ENCODE measurements at places on chromosomes 2 and 18.
A peak's percentile ranks its signal among the peaks of the same experiment; 100 is the strongest.

DNA sequence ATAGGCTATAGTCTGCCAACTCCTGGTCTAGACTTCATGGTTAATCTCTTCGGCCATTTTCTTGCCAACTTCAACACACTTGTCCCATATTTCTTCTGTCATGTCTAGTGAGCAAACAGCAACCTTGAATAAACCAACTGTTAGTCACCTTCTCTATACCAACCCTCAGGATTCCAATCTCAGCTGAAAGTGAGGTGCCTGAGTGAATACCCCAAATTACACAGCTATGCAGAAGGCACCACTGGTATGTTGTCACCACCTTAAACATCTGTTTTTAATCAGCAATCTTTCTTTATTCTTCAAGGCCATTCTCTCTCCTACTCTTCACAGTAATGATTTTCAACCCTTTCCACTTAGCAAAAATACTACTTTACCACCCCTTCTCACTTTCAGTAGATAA is 39.3 kb downstream of the THOC1 start:
- DNase-seq = no peak

GRCh38 chr2:157890969-157891642 is 15.0 kb upstream of the ACVR1 start:
- no peak for DNase-seq

DNA sequence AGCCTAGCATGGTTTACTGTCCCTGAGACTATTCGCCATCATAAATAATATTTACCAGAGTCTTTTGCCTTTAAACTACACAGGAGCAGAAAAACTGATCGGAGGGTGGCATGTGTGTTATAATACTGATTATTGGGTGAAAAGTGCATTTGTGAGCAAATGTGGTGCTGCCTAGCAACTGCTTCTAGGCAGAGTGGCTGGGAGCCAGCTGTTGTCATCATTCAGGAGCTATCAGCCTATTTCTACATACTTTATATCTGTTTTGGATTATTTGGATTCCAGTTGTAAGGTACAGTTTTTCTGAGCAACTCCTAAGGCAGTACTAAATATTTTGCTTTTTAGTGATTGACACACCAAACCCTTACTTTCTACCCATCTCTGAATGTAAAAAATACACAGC is 75.0 kb upstream of the MSTN start:
- DNase-seq = no peak

- DNase-seq = peak; percentile 24
Measured at GRCh38 chr2:165794536-165794928, 485 bp upstream of the GALNT3 start.

DNA sequence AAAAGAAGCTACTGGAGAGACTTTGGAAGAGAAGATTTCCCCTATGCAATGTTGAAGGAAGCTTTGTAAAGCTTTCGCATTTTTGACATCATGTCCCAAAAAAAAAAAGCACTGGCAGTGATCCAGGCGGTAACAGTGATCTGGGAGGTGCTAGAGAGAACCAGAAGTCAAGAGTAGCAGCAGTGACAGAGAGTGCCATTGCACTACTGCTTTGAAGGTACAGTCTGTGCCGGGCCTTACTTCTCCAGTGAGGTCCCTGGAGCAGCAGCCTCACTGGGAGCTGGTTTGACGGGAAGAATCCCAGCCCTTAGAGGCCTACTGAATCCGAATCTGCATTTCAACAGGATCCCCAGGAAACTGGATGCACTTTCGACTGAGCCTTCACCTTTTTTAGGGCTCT is 50.9 kb upstream of the ATL2 start:
- DNase-seq = no peak

GRCh38 chr2:232483311-232483922 is 4.2 kb downstream of the ECEL1 start:
- DNase-seq = no peak

DNA sequence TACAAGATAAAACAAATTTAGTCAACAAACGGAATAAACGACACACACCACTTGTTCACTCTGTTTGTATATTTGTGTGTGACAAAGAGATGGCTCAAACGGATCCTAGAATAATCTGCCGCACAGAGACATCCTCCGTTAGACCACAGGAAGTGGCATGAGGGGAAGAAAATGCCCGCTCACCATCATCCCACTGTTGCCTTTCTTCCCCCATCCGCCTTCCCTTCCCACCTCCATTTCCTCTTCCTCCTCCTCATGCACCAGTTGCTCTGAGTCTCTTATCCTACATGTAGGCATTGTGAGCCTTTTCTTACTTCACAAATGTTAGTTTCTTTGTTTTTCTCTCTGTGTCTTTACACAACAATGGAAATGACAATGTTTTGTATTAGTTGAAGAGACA is 228.5 kb upstream of the SMIM21 start:
- DNase-seq = no peak

- peak; percentile 67 for DNase-seq
Measured at GRCh38 chr2:110211938-110212858, at the start of gene MTLN. Gene MTLN, minus strand, starts transcription at chr2:110212547. Its CDS starts 22 bp downstream, at chr2:110212525.

GRCh38 chr2:2482851-2483250 is 151.8 kb upstream of the MYT1L start:
- no peak for DNase-seq

- no peak for DNase-seq
Measured at GRCh38 chr2:99775585-99775984, 285.8 kb upstream of the REV1 start.

GRCh38 chr18:73939391-73939790 is 208.2 kb downstream of the FBXO15 start:
- no peak for DNase-seq

DNA sequence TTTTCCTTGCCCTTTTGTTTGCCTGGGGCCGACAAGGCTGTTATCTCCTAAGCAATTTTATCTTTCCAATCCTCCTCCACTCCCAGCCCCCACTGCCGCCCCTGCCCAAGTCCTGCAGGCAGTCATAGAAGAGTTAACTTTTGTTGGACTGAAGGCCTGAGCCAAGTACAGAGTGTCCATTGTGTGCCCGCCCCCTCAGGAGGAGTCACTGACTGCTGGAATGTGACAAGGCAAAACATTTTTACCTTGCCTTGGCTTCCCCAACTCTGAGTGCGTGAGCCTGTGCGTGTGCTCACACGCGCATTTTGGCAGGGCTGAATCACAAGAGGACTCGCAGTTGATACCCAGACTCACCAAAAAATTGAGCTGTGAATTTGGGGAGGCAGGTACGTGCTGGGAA is 16.2 kb downstream of the SETBP1 start:
- no peak for DNase-seq

GRCh38 chr18:24831081-24831480 is 370.6 kb downstream of the HRH4 start:
- DNase-seq = no peak

Data from activated CD4-positive, alpha-beta T cell treated with anti-CD3 and anti-CD28 coated beads, Interleukin-2, amount 50 U/mL, for 1 hour (primary cell).